ENCODE measurements at places on chromosomes 2 and 18.
A peak's percentile ranks its signal among the peaks of the same experiment; 100 is the strongest.

GRCh38 chr18:23945416-23946079 lies 69.0 kb upstream of the TTC39C start:
- no peak for DNase-seq

DNA sequence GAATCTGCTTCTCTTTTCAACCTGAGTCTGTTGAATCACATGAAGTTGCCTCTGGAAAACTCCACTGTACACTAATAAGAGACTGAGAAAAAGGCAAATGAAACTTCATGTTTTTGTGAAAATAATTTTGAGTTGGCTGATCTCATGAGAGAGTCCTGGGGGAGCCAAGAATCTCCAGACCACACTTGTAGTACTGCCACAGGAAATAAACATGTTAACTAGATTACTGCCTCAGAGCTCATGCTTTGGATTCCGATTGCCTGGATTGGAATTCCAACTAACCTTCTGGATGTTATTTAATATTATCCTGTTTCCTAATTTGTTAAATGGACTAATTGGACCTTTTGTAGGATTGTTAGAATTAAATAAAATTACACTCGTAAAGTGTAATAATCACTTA lies 25.2 kb downstream of the NUP35 start:
- peak; percentile 33 for DNase-seq

GRCh38 chr2:100832885-100833284 lies 12.9 kb downstream of the NPAS2 start:
- peak; percentile 55 for DNase-seq

DNA sequence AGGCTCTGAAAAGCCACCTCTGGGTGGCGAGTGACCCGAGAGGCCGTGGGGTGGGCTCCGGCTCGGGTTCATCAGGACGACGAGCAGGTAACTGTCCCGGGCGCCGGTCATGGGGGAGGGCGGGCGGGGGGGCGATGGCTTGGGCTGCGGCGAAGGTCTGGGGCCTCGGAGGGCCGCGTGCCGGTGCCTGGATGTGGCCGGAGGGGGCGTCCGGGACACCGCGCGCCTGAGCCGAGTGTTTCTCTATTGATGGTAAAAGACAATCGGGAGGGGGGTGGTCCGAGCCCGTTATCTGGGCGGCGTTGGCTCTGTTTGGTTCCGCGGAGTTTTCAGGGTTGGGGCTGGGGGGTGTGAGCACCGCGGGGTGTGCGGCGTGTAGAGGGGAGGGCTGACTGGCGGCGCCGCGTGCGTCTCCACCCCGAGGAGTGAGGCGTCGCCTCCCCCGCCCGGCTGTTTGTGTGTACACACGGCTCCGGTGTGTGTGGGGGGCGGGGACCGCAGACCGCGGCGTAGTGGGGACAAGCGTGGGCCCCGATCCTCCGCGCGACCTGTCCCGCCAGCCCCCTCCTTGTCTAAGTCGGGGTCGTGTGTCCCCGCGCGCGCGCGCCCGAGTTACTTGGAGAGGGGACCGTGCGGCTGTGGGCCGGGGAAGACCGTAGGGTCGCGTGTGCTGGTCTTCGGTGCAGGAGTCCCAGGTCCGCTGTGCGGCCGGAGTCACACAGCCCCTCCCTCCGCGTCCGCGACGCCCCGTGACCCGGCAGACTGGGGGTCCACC lies 1.6 kb downstream of the CTIF start:
- peak; percentile 69 for DNase-seq

- no peak for DNase-seq
These were observed 967.8 kb downstream of the BCL11A start for GRCh38 chr2:59585655-59586054.

GRCh38 chr2:215751200-215751910 lies 262.0 kb downstream of the MREG start:
- peak; percentile 60 for DNase-seq

GRCh38 chr2:213640738-213641425 lies 356.6 kb downstream of the SPAG16 start:
- DNase-seq = no peak

GRCh38 chr2:191910518-191910917 lies 63.6 kb upstream of the CAVIN2 start:
- DNase-seq = peak; percentile 75

DNA sequence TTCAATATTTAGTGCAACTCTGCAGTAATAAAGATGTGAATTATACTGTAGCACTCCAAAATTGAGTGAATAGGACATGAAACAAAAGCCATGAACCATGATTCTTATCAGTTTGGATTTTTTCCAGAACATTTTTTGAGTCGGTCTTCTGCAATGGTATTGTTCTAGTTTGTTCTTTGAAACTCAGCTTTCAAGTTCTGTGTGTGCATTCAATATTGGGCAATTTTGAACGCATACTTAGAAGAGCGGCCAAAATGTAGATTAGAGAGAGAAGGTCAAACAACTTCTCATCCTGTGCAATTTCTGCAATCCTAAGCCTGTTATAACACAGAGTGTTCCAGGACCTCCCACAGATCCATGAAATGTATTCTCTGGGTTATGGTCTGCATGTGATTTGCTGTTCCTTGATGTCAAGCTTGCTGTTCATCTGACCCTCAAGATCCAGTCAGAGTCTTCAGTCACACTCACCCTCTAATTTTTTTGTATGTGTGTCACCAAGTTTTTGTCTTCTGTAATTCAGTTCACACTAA lies 48.3 kb downstream of the TSPYL6 start:
- DNase-seq = peak; percentile 88

- no peak for DNase-seq
These were observed 1126.2 kb downstream of the DPP10 start for GRCh38 chr2:115568643-115569042.

GRCh38 chr18:24138409-24138788 lies 463 bp upstream of the CABYR start:
- DNase-seq = no peak

DNA sequence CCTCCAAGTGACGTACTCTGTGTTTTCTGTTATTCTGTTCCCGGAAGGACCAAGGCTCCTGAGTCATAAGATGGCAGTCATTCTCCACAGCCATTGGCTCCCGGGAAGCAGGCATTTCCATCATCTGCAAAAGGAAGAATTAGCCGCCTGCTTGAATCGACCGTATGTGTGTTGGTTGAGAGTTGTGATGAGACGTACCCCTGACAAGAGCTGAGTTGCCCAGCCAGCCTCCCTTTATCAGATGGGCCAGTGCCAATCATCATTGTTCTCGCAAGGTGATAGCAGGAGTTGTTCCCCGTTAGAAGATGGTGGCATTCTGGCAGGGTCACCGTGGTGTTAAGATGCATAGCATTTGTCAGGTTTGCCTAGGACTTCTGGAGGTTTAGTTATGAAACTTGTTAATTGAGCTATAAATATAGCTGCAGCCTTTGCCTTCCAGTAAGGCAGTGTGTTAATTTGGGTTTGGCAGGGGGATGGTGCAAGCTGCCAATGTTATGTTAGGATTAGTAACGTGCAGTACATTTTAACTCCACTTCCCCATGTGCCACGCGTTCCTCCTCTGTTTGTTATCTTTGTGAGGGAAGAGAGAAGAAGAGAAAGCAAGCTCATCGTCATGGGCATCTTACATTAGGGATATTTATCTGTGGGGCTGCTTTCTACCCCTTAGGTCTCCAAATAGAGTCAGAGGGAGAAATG lies 652.7 kb upstream of the FANCL start:
- no peak for DNase-seq

DNA sequence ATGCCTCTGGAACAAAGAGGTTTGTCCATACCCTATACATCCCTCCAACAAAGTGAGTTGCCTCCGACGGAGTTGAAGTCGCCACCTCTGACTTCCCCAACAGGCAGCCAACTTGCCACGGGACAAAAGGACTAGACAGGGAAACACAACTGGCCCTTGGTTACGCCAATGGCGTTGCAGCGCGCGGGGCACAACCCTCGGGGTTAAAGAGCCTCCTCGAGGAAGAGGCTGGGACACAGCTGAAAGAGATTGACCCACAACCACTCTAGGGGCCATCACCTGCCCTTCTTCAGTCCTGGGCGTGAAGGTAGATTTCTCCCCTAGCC lies 545 bp downstream of the GTF3C2 start:
- peak; percentile 64 for DNase-seq

DNA sequence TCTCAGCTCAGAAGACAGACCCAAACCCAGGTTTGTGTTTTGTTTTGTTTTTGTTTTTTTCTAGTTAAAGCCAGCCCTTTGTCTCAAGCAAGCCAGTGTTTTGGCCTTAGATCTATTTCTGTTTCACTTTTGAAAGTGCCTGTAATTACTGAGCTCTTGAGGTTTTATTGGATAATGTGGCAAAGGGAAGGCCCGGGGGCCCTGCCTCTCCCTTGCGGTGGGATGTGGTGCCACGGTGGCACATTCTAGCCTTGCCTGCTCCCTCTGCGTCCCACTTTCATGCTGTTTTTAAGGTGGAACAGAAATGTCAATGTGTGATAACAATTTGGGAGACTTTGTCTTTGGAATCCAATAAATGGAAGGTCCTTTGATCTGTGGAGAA lies 2.5 kb downstream of the HPCAL1 start:
- no peak for DNase-seq

DNA sequence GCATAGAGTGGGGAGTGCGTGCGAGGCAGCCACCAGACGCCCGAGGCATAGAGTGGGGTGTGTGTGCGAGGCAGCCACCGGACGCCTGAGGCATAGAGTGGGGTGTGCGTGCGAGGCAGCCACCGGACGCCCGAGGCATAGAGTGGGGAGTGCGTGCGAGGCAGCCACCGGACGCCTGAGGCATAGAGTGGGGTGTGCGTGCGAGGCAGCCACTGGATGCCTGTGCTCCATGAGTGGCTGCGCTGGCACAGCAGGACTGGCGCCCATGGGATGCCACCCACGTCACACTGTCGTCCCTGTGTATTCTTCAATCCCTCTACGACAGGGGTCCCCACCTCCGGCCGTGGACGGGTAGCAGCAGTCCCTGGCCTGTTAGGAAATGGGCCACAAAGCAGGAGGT lies 221.9 kb downstream of the HDAC4 start:
- DNase-seq = no peak

GRCh38 chr18:41745166-41746049 lies 209.6 kb upstream of the PIK3C3 start:
- DNase-seq = peak; percentile 79

- DNase-seq = no peak
These were observed 533.5 kb upstream of the NRP2 start for GRCh38 chr2:205148755-205149154.

DNA sequence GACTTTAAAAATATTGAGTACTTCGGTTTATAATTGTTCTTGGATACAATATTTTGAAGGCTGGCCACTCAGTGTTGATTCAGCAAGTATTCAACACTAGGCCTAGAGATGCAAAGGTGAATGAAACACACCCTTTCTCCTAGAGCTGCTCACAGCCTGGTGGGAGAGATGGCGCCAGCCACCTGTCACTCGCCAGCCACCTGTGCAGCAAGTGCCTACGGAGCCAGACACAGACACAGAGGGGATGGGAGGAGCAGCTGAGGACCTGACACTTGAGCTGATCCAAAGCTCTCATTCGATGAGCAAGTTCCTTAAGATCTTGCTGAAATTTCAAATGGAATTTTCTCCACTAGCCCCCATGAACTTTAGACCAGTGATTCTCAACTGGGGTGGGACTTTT lies 151.1 kb upstream of the RIOK3 start:
- DNase-seq = no peak

- DNase-seq = no peak
These were observed 191.6 kb downstream of the SEPTIN10 start for GRCh38 chr2:109422071-109422757.

DNA sequence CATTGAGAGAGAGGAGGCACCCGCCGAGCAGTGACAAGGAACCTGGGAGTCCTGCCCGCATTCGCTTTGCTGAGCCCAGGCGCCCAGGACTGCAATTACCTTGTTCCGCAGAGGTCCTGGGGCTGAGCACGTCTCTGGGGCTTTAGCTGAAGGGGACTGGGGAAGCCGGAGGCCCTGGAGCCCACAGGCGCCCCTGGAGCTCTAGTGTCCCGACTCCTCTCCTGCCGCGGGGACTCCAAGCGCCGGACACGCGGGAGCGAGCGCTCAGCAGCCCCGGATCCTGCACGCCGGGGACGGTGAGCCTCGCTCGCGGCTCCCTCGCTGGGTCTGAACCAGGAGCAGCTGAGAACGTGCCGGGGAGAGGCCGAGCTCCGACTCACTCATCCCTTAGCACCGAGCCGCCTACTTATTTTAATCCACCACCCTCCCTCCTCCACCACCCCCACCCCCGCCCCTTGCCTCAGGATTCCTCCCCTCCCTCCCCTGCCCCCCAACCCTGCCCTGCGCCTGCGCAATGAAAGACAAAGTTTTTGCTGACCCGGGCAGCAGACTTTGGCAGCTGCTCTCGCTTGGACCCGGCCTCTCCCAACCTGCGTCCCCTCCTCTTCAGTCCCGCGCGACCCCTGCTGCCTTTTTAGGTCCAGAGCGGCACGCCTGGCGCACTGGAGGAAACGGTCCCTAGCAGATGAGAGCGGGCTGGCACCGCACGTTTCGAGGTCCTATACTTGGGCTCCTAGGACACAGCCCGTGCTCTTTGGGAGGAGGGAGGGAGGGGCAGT lies at the start of gene OSR1:
Gene OSR1, minus strand, starts transcription at position 382 of the 779 bp plus-strand sequence. CDS start 4,818 bp downstream, outside the sequence.
- peak; percentile 90 for DNase-seq

DNA sequence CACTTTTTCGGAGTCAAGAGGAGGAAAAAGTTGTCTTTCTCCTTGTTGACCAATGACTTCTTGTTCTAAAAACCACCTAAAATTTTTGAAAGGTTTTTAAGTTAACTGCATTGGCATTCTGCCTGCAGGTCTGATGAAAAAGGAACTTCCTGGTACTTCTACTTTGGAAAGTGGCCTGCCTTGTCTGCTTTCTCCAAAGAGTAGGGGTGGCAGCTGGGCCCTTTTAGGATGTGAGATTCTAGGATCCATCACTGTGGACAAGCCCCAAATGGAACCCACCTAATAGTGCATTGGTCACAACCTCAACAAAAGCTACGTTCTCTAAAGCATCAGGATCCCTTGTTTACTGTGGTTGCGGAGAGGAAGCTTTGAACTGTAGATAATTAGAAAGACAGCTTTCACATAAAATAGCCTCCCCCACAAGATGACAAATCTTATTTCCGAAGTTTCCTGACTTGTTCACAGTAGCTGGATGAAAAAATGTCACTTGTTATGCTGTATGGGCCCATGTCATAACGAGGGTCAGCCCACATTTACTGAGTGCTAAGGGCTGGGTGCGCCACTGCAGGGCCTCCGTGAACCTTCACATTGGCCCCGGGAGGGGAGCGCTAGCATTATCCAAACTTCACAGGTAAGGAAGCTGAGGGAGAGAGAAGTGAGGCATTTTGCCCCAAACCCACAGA lies 17.4 kb downstream of the ASPRV1 start:
- no peak for DNase-seq

GRCh38 chr2:128440666-128441340 lies 122.1 kb upstream of the HS6ST1 start:
- DNase-seq = no peak

GRCh38 chr2:133077269-133077822 lies 407.3 kb upstream of the LYPD1 start:
- peak; percentile 50 for DNase-seq

DNA sequence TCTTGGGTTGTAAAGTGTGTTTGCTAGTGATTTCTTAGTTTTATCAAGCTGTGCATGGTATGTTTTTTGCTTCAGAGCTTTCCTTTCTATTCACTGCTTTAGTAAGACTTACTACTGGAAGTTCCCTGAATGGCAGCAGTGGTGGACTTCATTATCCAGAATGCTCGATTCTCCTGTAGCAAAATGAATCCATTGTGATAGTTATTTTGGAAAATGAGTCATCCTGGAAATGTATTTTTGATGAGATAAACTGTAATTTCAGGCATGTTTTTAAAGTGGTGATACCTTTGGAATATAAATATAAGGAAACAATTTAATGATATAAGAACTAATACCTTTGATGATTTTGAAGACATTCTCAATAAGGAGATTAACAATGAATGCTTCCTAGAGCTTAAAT lies 387.1 kb downstream of the PTPRM start:
- DNase-seq = peak; percentile 47

- no peak for DNase-seq
These were observed 127.2 kb upstream of the ARHGAP28 start for GRCh38 chr18:6602365-6602764.
